ENCODE measurements at places on chromosomes 4 and X.
A peak's percentile ranks its signal among the peaks of the same experiment; 100 is the strongest.

DNA sequence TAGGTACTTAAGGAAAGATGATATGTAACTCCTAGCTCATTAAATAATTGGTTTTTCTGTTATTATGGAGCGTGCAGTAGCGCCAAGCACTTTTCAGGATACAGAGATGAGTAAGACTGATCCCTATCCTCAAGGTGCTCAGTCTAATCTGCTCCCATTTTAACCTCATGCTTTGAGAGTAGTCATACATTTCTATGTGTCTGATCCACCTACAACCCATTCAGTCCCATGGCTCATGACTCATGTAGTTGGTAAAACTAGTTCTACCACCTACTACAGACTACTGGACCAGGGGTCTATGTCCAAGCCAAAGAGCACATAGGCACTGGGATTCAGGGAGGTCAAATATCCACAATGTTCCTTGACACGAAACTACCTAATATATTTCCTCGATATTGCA is 60.8 kb downstream of the TMEM154 start:
- ATAC-seq: no peak
- H3K4me3 ChIP-seq: no peak overlapping the region
- H3K36me3 ChIP-seq: no peaks in the 10 kb centered on the region
- H3K4me1 ChIP-seq: no peaks in the 10 kb centered on the region

GRCh38 chrX:154693394-154693793 is 40.0 kb upstream of the CTAG2 start:
- H3K4me1 ChIP-seq: no peaks in the 10 kb centered on the region
- H3K36me3 ChIP-seq: peaks cover 28% of the 10 kb centered on the region
- no peak overlapping the region for H3K27ac ChIP-seq
- ATAC-seq: no peak
- no peaks in the 10 kb centered on the region for H3K27me3 ChIP-seq

DNA sequence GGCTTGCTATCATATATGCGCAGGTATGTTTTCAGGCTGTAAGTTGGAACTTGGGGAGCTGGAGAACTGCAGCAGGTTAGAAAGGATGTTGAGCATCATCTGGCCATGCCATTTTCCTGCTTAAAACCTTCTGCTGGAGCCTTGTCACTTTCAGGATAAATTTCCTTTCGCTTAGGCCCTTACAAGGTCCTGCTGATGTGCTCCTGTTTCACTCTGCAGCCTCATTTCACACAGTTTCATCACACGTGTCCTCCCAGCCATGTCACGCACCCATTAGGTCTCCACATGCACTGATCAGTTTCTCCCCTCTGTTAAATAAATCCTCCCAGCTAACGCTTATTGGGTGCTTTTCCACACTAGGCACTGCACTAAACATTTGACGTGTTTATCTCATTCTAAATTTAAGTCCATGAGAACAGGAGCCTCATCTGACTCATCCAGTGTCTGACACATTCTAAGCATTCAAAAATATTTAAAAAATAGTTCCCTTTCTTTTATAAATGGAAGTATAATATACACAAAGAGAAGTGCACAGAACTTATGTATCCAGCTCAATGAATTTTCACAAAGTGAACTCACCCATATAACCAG is 14.5 kb downstream of the SOD3 start:
- no peak overlapping the region for H3K4me3 ChIP-seq
- H3K27ac ChIP-seq: no peak overlapping the region
- no peaks in the 10 kb centered on the region for H3K36me3 ChIP-seq
- no peak for ATAC-seq

GRCh38 chrX:125089761-125090445 is 229.8 kb upstream of the TEX13C start:
- no peak overlapping the region for H3K27ac ChIP-seq
- no peaks in the 10 kb centered on the region for H3K36me3 ChIP-seq
- no peaks in the 10 kb centered on the region for H3K4me1 ChIP-seq

- no peak overlapping the region for H3K4me3 ChIP-seq
- no peak overlapping the region for H3K27ac ChIP-seq
- no peak for ATAC-seq
- H3K36me3 ChIP-seq: no peaks in the 10 kb centered on the region
These were observed 38.6 kb downstream of the PTCHD1 start for GRCh38 chrX:23373129-23373804.

DNA sequence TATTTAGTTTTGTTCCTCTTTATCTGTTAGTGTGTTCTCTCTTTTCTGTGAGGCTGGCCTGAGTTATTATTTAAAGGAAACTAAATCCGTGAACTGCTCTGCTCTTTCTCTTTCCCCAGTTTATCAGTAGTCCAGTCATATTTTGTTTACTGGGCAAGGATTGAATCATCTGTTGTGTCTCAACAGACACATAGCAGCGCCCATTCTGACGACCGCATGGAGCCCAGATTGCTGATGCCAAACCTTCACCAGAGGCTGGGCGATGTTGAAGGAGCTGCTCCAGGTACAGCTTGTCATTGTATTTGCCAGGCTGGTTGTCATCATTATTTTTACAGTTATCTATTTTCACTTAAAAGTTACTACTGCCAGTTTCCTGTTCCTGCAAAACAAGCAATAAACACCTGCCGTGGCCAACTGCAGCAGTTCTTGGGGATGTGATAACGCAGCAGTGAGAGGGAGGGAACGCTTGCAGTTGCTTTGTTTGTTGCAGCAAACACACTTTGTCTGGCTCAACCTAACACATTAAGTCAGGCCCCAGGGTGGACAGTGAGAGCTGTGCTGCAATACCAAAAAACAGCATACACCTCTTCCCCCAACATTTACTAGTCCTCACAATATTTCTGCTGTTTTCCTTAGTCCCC is 10.1 kb downstream of the REELD1 start:
- no peaks in the 10 kb centered on the region for H3K27me3 ChIP-seq
- H3K4me3 ChIP-seq: no peak overlapping the region
- H3K36me3 ChIP-seq: peaks cover 11% of the 10 kb centered on the region
- H3K4me1 ChIP-seq: no peaks in the 10 kb centered on the region

DNA sequence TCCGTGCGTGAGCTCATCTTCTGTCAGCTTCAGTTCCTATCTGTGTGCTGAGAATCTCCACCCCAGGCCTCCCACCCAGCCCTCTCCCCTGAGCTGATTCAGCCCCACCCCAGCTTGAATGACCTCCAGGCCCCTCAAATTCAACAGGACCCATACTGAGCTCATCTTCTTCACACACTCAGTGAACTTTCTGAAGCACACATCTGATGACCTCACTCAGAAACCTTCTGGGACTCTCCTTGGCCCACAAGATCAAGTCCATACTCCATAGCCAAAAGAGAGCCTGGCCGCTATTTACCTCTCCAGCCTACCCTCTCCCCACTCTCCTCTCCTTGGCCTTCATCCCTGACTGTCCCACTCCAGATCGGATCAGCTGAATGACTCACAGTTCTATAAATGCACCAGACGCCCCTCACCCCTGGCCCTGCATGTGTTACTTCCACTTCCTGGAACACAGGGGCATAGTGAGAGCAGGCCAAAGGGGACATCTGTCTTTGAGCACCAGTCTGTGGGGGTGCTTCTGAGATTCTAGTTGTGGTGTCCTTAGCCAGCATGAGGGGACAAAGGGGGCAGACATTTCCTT is 62.5 kb downstream of the PJA1 start:
- no peak overlapping the region for H3K27ac ChIP-seq
- H3K27me3 ChIP-seq: peaks cover 3% of the 10 kb centered on the region
- no peak overlapping the region for H3K4me3 ChIP-seq
- no peak for ATAC-seq

GRCh38 chrX:111309083-111309482 is 38.8 kb upstream of the CAPN6 start:
- H3K27ac ChIP-seq: no peak overlapping the region
- no peaks in the 10 kb centered on the region for H3K36me3 ChIP-seq
- H3K27me3 ChIP-seq: no peaks in the 10 kb centered on the region
- H3K4me1 ChIP-seq: no peaks in the 10 kb centered on the region
- no peak for ATAC-seq

GRCh38 chr4:162839814-162840213 is 326.9 kb downstream of the NAF1 start:
- no peak for ATAC-seq
- no peak overlapping the region for H3K27ac ChIP-seq
- no peaks in the 10 kb centered on the region for H3K27me3 ChIP-seq

DNA sequence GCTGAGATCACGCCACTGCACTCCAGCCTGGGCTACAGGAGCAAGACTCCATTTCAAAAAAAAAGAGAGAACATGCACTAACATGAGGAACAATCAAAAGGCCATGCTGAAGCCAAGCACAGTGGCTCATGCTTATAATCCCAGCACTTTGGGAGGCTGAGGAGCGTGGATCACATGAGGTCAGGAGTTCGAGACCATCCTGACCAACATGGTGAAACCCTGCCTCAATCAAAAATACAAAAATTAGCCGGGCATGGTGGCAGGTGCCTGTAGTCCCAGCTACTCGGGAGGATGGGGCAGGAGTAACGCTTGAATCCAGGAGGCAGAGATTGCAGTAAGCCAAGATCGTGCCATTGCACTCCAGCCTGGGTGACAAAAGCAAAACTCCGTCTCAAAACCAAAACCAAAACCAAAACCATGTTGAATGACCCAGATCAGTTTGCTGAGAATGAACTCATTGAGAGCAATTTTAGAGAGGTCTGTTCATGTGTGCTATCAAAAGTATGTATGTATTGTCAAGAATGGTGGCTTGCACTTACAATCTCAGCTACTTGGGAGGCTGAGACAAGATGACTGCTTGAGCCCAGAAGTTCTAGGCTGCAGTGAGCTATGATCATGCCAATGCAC is 44.8 kb downstream of the PDS5A start:
- no peak for ATAC-seq
- peaks cover 25% of the 10 kb centered on the region for H3K36me3 ChIP-seq
- H3K27ac ChIP-seq: peak overlapping the region; percentile 76
- no peak overlapping the region for H3K4me3 ChIP-seq
- peaks cover 60% of the 10 kb centered on the region for H3K4me1 ChIP-seq

GRCh38 chr4:87330761-87331160 is 8.1 kb upstream of the HSD17B13 start:
- no peaks in the 10 kb centered on the region for H3K27me3 ChIP-seq
- H3K27ac ChIP-seq: no peak overlapping the region
- peaks cover 19% of the 10 kb centered on the region for H3K36me3 ChIP-seq
- H3K4me3 ChIP-seq: no peak overlapping the region
- no peaks in the 10 kb centered on the region for H3K4me1 ChIP-seq

- H3K27ac ChIP-seq: peak overlapping the region; percentile 10
- H3K4me1 ChIP-seq: peaks cover 26% of the 10 kb centered on the region
These were observed 183.2 kb downstream of the FBXW7 start for GRCh38 chr4:152352622-152353116.

DNA sequence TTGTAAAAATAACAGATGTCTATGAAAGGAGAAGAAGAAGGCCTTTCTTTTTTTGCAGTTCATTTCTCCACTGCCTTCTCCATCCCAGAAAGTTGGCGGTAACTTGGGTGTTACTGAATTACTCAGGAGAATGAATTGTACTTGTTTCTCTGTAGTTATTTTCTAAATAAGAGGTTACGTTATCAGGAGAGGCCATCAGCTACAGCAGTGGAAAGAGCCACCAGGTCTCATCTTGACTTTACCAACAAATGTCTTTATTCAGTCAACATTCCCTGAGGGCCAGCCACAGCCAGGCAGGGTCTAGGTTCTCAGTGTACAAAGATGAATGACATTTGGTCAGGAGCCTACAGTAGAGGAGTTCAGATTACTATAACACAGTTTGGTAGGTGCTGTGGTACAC is 8.1 kb downstream of the HADH start:
- ATAC-seq: no peak
- H3K4me1 ChIP-seq: peaks cover 50% of the 10 kb centered on the region
- no peak overlapping the region for H3K4me3 ChIP-seq
- peaks cover 44% of the 10 kb centered on the region for H3K36me3 ChIP-seq
- no peaks in the 10 kb centered on the region for H3K27me3 ChIP-seq

DNA sequence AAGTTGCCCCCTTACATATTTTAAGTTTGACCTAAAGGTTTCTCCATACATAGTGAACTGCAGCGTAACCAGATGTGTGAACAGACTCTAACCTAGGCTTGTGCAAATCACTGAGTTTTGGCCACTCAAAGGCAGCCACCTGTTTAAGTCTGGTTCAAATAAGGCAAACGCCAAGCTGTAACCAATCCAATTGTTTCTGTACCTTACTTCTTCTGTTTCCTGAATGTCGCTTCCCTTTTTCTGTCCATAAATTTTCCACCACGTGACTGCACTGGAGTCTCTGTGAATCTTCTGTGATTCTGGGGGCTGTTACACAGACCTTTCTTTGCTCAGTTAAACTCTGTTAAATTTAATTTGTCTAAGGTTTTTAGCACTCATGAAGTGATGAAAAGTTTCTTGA is 618.8 kb downstream of the GLUD2 start:
- H3K27ac ChIP-seq: no peak overlapping the region
- no peak overlapping the region for H3K4me3 ChIP-seq
- ATAC-seq: no peak
- no peaks in the 10 kb centered on the region for H3K4me1 ChIP-seq
- no peaks in the 10 kb centered on the region for H3K36me3 ChIP-seq

DNA sequence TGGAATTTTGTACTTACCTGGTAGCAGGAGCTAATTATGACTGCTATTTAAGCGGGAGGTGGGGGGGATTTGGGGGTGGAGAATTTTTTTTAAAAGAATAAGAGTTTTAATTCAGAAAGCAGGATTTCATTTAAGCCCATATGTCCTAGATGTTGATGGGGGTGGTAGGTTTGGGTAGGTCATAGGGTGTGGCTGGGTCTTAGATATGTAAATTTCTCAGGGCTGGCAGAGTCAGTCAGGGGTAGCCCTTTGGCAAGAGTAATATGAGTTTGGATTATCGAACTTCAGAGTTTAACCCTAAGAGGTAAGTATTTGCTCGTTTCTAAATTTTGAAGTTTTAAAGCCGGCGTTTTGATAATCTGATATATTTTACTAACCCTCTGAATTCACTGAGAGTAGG is 35.2 kb upstream of the COX18 start:
- ATAC-seq: no peak
- peak overlapping the region; percentile 31 for H3K27ac ChIP-seq
- H3K4me3 ChIP-seq: no peak overlapping the region

DNA sequence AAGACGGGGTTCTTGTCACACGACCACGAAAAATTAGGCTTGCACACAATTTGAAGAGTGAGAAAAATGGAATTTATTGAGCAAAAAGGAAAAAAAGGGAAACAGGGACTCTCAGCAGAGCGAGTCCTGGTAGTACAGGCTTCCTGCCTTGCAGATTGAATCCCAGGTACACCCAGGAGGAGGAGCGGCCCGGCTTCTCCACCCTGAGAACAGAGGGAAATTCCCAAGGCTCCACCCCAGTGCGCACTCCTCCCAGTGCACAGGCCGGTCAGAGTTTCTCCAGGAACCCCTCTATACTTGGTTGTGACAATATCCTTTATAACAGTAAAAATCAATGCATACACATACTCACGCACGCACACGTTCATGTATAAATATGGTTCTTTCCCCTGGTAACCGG is 22.0 kb downstream of the SLC4A4 start:
- H3K4me3 ChIP-seq: no peak overlapping the region
- H3K36me3 ChIP-seq: no peaks in the 10 kb centered on the region
- no peak overlapping the region for H3K27ac ChIP-seq
- no peak for ATAC-seq

GRCh38 chr4:116636917-116637316 is 448.5 kb downstream of the TRAM1L1 start:
- H3K4me1 ChIP-seq: no peaks in the 10 kb centered on the region
- no peaks in the 10 kb centered on the region for H3K27me3 ChIP-seq
- no peak for ATAC-seq

All from stimulated activated memory B cell treated with anti-CD40 and anti-IgM and Interleukin-4, amounts not matched to agents 10 μg/mL and 1 μg/mL and 100 μg/mL, for 72 hours (primary cell).